ENCODE measurements at places on chromosomes 11 and 22.
A peak's percentile ranks its signal among the peaks of the same experiment; 100 is the strongest.

DNA sequence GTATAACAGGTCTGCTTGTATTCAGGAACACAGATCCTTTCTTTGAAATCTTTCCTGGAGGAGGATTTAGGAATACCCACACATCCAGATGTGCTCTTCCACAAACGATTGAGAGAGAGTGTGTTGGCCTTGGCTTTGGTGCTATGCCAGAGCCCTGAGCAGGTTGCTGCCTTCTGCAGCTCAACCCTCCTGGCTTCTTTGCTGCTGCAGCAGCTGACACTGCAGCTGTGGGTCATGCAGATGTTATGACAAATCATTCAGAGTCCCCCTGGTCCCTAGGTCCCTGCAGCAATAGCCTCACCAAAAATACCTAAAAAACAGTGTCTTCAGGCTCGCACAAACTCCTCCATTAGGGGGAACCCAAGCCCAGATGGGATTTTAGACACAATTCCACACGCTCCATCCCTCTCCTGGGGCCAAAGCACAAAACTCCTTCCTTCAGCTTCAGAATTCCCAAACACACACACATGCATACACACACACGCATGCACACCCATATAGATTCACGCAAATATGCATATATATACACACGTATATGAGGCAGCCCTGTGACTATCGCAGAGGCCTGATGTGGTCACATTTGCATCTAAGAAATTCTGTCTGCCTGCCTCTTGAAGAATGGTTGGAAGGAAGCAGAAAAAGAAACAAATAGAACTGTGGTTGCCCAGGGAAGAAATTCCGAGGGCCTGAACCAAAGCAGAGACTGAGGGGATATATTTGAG, 35.4 kb downstream of the SLN start:
- DNase-seq: no peak
- no peak overlapping the region for H3K4me3 ChIP-seq
- H3K4me1 ChIP-seq: no peaks in the 10 kb centered on the region
- H3K36me3 ChIP-seq: no peaks in the 10 kb centered on the region
- H3K27me3 ChIP-seq: peaks cover 15% of the 10 kb centered on the region

DNA sequence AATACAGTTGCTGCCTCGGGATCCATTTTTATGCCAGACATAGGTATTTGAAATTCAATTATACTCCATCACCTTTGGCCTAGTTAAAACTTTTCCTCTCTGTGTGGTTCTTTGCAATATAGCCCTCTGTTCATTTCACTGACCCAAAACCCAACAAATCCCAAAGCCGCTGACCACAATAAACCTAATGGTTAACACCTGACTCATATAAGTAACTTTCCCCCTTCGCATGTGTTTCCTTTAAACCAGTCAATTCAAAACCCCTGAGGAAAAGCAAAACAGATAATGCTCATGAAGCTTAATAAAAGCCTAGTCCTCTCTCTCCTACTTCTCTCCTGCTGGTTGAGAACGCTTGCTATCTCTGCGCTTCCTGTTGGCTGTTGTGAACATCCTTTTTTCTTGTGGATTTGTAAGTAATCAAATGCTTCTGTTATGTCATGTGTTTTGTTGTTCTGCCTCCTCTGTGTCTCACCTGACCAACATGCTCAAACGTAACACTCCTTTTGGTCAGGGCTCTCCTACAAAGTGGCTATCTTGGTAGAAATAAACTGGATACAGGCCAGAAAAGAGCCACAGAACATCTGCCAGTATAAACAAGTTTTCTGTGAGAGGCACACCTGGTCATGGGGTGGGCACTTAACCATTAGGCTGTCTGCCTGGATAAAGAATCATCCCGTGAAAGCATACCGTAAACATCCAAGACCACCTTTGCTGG, 652.6 kb downstream of the METTL15 start:
- H3K27me3 ChIP-seq: no peaks in the 10 kb centered on the region
- peak overlapping the region; percentile 21 for H3K27ac ChIP-seq
- DNase-seq: no peak
- no peaks in the 10 kb centered on the region for H3K36me3 ChIP-seq
- H3K4me3 ChIP-seq: no peak overlapping the region
- peaks cover 51% of the 10 kb centered on the region for H3K4me1 ChIP-seq

DNA sequence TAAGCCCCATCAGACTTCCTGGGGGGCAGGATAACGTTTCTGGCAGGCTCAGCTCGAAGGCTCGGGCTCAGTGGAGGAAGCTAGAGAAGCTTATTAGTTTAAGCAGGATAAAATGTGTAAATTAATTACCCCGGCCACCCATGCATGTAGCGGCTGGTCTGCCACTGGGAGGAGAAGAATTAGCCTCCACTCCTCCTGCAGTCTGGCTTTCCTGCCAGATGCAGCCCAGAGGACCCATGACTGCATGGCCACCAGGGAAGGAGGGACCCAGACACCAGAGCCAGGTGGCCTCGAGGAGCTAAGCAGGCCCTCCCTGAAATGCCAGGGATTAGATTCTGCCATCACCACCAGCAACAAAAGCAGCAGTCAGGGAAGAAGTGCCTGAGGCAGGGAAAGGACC, 32.3 kb downstream of the TRIM29 start:
- H3K36me3 ChIP-seq: no peaks in the 10 kb centered on the region
- H3K27ac ChIP-seq: no peak overlapping the region
- no peak for DNase-seq
- H3K4me1 ChIP-seq: no peaks in the 10 kb centered on the region
- H3K4me3 ChIP-seq: no peak overlapping the region
- peaks cover 56% of the 10 kb centered on the region for H3K27me3 ChIP-seq

- no peaks in the 10 kb centered on the region for H3K27me3 ChIP-seq
- H3K27ac ChIP-seq: peak overlapping the region; percentile 68
- no peak for DNase-seq
- H3K4me1 ChIP-seq: peaks cover 27% of the 10 kb centered on the region
- H3K36me3 ChIP-seq: peaks cover 4% of the 10 kb centered on the region
These were observed 1.7 kb upstream of the SCO2 start for GRCh38 chr22:50526834-50527801.
